ENCODE measurements at places on chromosomes 5 and 9.

GRCh38 chr5:179238628-179238970, 106.7 kb downstream of the ADAMTS2 start:
- DNase-seq, result no peak

GRCh38 chr9:132032238-132032950, 47.3 kb downstream of the MED27 start:
- DNase-seq, result no peak

- no peak for DNase-seq
Observed at GRCh38 chr9:133919253-133920115, 72.6 kb downstream of the VAV2 start.

GRCh38 chr5:176320577-176320976, 41.0 kb downstream of the KIAA1191 start:
- no peak for DNase-seq

DNA sequence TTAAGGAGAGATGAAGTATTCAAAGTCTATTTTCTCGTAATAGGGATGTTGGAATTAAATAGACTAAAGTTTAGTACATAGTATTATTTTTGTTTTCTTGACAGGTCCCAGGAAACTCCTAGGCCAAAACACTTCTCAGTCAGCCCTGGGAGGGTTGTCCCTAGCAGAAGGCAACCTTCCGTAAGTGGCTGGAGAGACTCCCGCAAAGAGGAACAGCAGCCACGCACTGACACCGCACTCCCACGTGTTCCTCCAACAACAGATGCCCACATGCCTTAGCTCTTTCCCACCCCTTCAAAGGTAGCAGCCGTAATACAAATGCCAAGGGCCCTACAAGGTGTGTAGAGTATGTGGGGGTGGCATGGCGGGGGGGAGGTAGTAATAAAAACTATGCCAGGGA, 28.4 kb downstream of the PCDHGC5 start:
- no peak for DNase-seq

DNA sequence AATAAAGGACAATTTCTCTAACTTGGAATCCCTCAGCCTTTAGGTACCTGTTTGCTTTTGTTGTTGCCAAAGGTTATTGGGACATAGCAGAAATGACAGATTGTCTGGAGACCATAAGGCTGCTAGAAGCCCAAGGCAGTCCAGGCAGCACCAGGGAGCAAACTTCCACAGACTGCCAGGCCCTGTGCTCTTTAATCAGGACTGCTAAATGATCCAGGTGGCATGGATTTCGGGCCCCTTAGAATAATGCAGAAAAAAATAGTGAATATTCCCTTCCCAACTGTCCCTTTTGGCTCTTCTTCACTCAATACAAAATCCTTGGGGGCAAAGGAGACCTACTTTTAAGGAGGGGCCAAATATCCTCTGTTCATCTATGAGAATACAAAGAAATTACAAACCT, 73.9 kb downstream of the GABRA1 start:
- no peak for DNase-seq

- DNase-seq, result no peak
Observed at GRCh38 chr9:111599955-111600343, 502 bp upstream of the PTGR1 start.

GRCh38 chr9:136808806-136809158, 1.0 kb downstream of the RABL6 start:
- no peak for DNase-seq

DNA sequence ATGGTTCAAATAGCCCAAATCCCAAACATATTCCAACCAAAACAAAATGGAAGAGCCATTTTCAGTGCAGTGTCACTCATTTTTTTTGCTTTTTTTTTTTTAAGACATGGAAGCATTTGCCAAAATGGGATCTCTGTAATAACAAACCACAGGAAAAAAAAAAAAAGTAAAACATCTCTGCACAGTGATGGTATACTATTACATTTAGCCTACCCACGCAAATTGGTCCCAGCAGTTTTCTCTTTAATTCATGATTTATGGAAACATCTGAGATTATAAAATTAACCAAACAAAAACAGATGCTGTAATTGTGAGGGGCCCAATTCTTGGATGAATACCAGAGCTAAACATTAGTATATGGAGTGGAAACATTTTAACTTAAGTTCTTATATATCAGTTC, 566.6 kb downstream of the ZNF608 start:
- DNase-seq, result no peak

GRCh38 chr5:88842784-88843183, 40.2 kb downstream of the MEF2C start:
- DNase-seq, result no peak

GRCh38 chr5:142319560-142320429, 5.0 kb downstream of the SPRY4 start:
- DNase-seq, result no peak

GRCh38 chr9:116156621-116157314, 3.2 kb downstream of the PAPPA start:
- DNase-seq, result no peak

DNA sequence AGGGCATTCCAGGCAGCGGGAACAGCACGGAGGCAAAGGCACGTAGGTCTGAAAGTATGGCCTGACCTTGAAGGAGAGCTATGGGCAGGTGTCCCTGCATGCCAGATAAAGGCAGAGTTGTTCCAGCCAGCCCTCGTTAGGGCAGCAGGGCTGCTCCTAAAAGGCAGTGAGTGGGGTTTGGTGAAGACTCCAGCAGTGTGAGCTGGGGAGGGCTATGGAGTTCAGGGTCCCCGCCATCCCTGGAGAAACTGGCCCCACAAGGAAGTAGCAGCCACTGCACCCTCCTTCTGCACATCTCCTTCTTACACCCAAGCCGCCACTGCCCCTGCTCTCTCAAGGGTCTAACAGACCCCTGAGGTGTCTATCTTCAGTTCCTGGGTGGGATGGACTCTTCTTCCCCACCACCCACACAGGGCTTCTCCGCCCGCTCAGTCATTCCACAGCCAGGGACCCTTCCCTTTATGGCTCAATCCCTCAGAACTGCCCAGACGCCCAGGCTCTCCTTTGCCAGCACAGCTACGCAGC, 1.4 kb downstream of the AKNA start:
- no peak for DNase-seq

GRCh38 chr9:103798620-103799019, 295.5 kb upstream of the SMC2 start:
- DNase-seq, result no peak

DNA sequence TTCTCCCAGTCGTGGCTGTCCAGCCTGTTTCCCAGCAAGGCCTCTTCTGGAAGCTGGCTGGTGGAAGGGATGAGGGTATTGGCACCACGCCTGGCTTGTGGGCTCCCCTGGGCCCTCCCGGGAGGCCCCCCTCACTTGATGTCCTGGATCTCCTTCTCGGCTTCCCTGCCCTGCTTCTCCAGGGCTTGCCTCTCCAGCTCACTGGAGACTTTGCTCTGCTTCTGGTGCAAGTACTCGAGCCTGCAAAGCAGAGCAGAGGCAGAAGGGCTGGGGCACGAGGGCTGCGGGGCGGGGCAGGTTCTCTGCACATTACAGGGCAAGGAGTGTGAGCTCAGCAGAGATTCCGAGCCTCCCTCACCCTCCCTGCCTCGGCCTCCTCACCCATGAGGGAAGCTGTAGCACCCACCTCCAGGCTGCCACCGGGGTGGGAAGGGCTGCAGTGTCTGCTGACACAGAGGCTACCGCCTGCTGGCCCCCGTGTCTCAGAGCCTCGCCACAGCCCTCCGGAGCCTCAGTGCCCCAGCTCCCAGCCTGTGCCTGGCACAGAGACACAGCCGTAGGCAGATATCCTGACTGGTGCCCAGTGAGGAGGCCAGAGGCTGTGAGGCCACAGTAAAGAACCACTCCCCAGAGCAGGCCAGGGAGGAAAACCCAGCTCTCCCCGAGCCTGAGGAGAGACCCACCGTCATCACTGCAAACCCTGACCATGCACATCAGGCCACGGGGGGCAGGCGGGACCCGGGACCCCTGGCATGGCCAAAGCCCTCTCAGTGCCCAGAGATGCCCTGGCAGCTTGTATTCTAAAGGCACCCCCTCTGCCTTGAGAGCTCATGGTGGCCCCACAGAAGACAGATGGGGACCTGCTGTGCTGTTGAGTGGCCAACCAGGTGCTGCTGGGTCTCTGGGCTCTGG, 7.2 kb downstream of the SNAPC4 start:
- no peak for DNase-seq

GRCh38 chr9:35736201-35736633, 3.8 kb downstream of the CREB3 start:
- peak; percentile 67 for DNase-seq

DNA sequence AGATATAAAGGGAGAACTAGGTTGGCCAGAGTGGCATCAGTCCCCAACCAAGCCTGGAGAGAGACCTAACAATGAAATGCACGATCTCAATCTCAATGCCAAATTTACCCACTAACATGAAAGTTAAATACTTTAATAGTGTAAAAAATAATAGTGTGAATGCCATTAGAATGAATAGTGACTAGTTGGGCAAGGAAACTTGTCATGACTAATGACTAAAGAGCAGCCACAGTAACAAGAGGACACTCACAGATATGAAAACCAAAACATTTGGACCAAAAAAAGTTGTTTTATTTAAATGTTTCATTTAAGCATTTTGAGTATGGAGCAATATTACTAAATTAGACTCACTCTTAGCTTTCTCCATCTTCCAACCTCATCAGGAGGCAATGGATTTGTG, 1853.8 kb downstream of the EFNA5 start:
- no peak for DNase-seq

DNA sequence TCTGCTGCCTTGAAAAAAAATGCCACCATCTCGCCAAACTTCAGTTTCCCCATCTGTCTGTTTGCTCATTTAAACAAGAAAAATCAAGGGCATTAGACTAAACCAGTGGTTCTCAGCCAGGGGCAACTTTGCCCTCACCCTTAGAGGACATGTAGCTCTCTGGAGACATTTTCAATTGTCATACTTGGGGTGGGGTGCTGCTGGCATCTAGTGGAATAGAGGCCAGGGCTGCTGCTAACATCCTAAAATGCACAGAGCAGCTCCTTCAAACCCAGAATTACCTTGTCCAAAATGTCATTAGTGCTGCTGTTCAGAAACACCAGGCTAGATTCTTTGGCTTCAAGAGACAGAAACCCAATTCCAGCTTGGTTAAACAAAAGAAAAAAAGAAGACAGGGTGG, 71.1 kb upstream of the FOXE1 start:
- DNase-seq, result no peak

DNA sequence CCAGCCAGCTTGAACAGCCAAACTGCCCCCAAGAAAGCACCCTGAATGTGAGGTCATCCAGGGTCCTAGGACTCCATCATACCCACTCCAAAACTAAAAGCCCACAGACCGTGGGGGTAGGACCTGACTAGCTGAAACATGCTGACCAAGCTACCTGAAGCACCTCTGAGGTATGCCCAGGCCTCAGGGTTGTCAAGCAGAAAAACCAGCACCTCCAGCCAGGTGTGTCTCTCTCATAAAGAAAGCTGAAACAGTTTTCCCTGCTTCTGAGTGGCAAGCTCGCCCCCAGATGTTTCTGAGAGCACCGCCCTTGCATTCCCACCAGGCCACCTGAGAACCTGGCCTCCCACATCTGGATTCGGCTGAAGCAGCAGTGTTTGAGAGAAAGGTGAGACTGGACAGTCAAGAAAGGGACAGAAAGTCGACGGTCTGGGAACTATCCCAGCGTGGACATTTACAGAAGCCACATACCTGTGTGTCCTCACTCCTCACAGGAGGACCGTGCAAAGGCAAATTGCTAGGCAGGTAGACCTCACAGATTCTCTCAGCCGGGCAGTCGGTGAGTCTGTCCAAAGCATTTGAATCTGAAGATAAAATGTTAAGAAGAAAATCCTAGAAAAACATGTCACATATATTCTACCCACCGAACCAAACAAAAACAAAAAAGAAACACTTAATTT, 155.6 kb upstream of the RASEF start:
- no peak for DNase-seq

DNA sequence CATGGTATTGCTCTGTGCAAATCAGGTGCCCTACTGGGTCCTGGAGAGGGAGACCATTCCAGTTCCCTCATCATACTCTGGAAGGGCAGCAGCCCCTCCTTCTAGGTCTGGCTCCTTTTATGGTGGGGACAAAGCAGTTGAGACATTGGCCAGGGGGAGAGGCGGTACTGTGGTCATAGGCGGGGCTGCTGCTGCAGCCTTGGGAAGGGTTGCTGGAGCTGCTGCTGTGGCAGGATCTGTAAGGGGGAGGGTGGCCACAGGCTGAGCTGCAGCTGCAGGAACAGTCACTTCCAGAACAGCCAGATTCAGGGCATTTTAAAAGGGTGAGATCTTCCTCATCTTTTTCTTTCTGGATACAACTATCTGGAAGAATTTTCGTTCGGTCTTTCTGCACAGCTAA, 233.0 kb upstream of the SGCD start:
- no peak for DNase-seq

DNA sequence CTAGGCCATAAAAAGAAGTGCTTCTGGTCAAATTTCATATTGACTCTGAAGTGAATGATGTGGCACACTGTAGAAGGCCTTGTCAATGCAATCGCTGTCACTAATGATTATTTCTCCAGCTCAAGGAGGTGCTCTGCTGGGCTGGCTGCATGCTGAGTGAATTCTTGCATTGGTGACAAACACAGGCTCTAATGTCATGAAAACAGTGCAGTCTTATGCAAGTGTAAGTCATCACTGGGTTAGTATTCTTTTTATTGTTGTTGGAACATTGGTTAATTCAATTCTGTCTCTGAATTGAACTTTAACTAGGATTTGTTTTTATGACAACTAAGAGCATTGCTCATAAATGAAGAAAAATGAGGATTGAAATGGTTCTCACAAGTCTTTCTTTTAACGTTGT, 57.3 kb upstream of the CD180 start:
- DNase-seq, result no peak

DNA sequence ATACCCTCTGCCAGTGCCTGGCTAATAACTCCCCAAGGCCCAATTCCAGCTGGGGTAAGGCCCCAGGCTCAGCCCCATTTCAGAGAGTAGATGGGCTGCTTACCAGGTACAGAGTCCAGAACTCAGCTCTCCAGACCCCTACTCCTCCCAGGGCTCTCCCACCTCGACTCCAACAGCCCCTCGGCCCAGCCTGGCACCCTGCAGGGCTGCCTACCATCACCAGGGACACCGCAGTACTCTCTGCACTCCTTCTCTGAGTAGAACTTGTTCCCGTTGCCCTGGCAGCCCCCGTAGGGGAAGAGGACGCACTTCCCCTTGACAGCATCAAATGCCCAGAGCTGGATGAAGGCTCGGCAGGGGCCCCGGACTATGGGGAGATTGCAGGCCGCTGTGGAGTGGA, 17.4 kb downstream of the AMBP start:
- no peak for DNase-seq

GRCh38 chr5:37212096-37212495, 37.1 kb downstream of the CPLANE1 start:
- DNase-seq, result no peak

DNA sequence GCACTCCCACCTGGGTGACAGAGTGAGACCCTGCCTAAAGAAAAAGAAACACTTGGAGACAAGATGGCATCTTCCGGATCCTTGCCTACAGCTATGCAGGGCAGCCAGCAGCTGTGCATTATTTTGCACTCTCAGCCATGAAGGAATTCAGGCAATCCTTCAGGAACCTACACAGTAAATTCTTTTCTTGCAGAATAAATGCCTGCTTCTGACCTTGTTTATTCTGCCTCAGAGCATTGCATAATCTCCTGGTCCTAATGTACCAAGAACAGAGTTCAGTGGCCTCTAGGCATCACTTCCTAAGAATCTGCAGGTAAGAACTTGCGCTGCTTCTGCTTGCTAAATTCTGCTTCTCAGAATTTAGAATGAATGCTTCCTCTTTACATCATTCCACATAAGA, 16.8 kb downstream of the GLDC start:
- DNase-seq, result no peak
